Cardiac muscle cell (in vitro differentiated cells and primary cell): ENCODE measurements at places on chromosomes 1 and 21. TPM values are rescaled to one million over a fixed set of nuclear protein-coding genes. Genes with fewer than 3 reads are reported as not detected.

Gene SERTAD4
- total RNA-seq = 0.63 and 1.8 TPM in 2 replicates

Gene NES
- 302 and 391 TPM in 2 replicates for total RNA-seq

Gene LRRN2
- 3.7 and 5.0 TPM in 2 replicates for total RNA-seq

- peak overlapping the region; percentile 36 for H3K27ac ChIP-seq
- H3K36me3 ChIP-seq = no peaks in the 10 kb centered on the region
- no peaks in the 10 kb centered on the region for H3K27me3 ChIP-seq
- DNase-seq = no peak
- no peak overlapping the region for H3K4me3 ChIP-seq
- H3K4me1 ChIP-seq = peaks cover 30% of the 10 kb centered on the region
Observed at GRCh38 chr1:147585640-147586383, 44.5 kb downstream of the BCL9 start.

DNA sequence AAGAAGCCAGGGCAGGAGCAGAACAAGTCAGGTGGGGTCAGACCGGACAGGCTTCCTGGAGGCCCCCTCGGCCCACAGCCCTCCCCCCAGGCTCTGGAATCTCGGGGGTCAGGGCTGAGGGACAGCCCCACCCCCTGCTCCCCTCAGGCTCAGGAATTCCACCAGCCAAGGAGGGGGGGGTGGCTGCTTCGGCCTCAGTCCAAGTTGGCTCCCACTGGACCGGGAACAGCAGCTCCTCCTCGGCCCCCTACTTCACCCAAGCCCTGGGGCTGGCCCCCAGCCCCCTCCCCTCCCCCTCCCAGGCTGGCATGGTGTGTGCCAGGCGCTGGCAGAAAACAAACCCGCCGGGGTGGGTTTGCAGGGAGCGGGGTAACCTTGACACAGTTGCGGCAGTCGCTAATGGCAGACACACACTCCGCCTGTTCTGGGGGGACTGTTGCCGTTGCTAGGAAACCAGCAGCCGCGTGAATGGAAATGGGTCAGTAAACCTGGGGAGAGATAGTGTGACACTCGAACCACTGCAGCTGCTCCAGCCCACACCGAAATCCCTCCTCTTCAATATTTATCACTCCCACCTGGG lies 32.4 kb downstream of the AHDC1 start:
- H3K4me3 ChIP-seq = peak overlapping the region; percentile 16
- no peaks in the 10 kb centered on the region for H3K36me3 ChIP-seq
- no peaks in the 10 kb centered on the region for H3K27me3 ChIP-seq
- H3K4me1 ChIP-seq = peaks cover 87% of the 10 kb centered on the region
- H3K27ac ChIP-seq = peak overlapping the region; percentile 95
- DNase-seq = no peak
